Stimulated activated CD4-positive, alpha-beta T cell treated with anti-CD3 and anti-CD28 coated beads, Interleukin-2, amount 100 ng/mL, for 24 hours (primary cell): ENCODE measurements at places on chromosomes 3 and 15.
A peak's percentile ranks its signal among the peaks of the same experiment; 100 is the strongest.

DNA sequence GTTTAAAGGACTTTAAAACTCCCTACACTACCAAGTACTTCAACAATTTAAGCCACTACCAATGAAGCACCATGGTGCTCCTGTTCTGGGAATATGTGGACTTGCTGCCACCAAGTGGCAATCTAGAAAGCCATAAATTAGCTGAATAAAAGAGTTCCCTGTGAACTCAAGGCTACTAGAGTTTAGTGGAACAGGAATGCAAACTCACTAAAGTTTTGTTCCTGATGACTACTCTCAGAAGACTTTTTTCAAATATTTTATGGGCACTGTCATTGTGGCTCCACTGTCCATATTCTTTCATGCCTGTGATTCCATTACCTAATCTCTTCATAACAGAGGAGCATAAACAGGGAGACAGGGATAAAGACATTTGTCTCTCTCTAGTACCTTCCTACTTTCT lies 63.9 kb downstream of the TMCC1 start:
- peak; percentile 4 for DNase-seq

GRCh38 chr3:2513986-2514385 lies 415.3 kb downstream of the CNTN4 start:
- DNase-seq, result no peak

- DNase-seq, result no peak
These were observed 65.1 kb upstream of the MBNL1 start for GRCh38 chr3:152203652-152204051.

- no peak for DNase-seq
These were observed 3.9 kb upstream of the HHLA2 start for GRCh38 chr3:108292450-108292849.

DNA sequence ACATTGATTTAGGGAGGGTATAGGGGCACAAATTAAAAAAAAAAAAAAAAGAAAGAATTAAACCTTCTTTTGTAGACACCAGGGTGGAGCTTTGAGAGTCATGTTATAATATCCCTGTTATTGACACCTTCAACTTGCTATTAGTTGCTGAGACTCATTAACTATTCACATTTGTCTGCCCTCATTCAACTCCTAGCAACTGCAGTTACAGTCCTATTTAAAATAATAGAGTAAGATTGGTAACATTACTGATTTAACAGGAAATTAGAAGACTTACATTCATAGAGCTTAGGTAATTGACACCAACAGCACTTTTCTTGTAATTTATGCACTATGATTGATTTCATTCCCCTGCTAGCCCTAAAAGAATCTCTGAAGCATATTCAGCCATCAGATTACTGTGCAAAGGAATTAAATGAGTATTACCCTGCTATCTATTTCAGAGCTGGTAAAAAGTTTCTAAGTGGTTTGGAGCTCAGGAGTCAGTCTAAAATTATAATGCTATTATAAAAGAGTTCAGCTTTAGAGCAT lies 148.8 kb upstream of the TBL1XR1 start:
- no peak for DNase-seq
